ENCODE measurements at places on chromosomes 12 and 14. TPM values are rescaled to one million over a fixed set of nuclear protein-coding genes. Genes with fewer than 3 reads are reported as not detected.
A peak's percentile ranks its signal among the peaks of the same experiment; 100 is the strongest.

DNA sequence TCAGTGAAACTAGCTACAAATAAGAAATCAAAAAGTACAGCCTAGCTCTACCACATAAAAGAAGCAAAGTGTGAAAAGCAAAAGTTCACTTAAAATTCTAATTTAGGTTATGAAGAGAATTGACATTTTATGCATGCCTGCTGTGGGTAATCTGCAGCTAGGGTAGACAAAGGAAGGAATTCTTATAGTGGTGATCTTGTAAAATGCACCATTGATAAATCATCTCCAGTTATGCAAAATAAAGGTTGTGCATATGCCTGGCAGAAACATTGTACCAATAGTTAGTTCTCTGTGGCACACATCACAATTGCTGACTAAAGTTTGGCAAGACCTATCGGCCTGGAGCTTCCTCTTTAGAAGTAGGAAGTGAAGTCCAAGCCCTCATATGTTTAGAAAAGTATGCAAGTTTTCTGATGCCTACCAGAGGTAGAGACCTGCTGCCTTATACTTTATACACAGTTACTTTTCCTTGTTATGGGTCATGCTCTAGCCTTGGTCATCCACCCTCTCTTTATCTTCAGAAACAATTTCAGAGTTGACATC is 78.3 kb downstream of the TSHR start:
- no peak for DNase-seq

Gene CCDC196
- total RNA-seq: not detected

Gene SLC5A8
- total RNA-seq: 0.41 TPM

Gene PHLDA1
- total RNA-seq: 13.4 TPM

GRCh38 chr12:106304001-106304421 is 1.5 kb downstream of the TCP11L2 start:
- DNase-seq: peak; percentile 68

Gene ADAM20
- total RNA-seq: 5.0 TPM

GRCh38 chr12:2387103-2387834 is 334.5 kb downstream of the CACNA1C start:
- DNase-seq: no peak

- DNase-seq: no peak
Measured at GRCh38 chr12:105831372-105831771, 307.4 kb downstream of the NUAK1 start.

- DNase-seq: no peak
Measured at GRCh38 chr12:40733871-40734270, 41.6 kb downstream of the CNTN1 start.

DNA sequence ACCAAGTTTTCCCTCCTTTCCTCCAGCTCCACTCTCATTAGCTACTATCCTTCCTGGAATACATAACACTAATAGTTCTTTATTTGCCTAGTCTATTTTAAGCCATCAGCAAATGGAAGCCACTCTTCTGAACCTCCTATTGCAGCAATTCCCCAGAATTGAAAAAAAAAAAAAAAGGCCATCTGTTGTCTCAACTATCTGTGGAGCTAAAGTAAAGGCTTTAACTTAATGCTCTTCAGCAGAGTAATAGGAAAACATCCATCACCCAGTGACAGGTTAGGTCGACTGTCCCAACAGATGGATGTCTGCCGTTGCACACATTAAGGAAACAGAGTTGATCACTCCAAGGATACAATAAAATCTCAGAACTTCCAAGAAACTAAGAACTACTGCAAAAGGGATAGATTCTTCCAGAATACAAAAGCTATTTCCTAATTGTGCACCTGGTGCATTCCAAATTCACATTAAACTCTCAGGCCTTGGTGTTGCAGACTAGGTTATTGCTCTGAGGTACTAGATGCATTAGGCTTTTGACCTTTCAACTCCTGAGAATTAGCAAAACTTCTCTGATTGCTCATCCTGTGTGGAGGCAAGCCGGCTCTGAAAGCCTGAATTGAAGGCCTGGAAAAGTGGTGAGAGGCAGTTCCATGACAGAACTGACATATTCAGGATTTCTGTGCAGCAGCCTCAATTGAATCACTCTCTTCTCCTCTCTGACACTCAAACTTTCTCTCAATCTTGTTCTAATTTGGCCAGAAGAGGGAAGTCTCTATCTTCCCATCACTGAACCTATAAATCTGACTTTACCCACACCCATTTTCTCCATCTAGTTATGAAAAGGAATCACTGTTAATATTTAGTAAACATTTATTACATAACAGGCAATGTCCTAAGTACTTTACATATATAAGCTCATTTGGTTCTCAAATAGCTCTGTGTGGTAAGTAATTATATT is 238.4 kb upstream of the HMGA2 start:
- DNase-seq: peak; percentile 50

DNA sequence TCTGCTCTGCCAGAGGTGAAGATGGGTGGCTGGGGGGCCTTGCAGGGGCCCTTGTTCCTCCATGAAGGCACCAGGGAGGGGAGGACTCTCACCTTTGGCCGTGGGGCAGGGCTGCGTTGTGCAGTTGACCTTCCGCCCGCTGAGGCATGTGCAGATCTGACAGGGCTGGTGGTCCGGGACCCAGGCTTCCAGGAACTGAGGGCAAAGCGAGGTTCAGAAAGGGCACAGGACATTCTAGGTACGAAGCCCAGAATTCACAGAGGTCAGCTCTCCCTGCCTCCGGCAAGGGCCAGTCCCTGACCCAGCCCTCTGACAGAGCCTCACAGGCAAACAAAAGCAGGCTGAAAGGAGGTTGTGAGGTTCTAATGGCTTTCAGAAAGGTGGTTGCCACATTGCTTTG is 40.4 kb upstream of the ANO2 start:
- DNase-seq: no peak

DNA sequence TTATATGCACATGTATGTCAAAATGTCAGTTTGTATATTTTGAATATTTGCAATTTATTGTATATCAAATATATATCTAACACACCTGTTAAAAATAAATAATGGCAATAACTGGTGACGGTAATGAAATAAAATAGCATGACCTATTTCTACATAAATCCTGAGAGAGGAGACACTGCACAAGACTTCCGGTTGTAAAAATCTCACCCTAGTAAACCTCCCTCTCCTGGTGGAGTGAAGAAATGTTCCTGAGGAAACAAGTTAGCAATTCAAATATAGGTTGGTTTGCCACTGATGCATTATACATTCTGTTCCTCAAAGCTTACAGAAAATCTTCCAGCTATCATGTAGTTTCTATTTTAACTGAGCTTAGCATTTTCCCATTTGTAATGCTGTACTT is 166.1 kb upstream of the SYT10 start:
- no peak for DNase-seq

Gene SCAF11
- total RNA-seq: 124 TPM

DNA sequence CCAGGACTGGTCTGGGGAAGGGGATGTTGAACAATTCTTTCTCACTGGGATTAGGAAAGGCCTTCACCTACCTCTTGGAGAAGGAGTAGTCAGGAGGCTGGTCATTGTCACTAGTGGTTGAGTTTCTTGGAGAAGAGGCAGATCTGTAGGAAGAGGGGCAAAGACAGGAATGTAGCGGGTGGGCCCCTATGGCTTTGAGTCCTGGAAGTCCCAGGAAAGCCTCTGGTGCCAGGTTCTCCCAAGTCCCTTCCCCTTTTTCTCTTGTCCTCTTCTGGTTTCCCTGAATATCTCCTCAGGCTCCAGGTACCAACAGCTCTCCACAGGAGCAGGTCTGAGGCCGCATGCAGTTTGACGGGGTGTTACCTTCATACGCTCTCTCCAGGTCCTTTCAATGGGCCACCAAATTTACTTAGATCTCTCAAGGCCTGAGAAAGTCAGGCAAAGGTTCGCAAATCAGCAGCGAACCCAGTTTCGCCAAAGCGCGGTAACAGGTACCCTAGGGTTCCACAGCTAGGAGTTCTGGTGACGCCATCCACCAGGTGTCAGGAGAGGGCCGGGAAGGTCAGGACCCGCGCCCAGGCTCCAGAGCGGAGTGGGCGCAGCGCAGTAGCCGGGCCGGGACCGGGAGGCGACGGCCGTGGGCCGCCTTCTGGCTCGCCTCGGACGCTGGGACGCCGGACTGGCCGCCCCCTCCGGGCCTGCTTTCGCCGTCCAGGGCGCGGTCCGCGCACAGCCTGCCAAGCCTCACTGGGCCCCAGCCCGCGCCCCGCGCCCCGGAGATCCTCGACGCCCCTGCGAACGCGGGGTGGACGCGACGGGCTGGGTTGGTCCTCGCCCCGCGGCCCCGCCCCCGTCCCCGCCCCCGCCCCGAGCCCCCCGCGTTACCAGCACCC is 795 bp downstream of the SMAGP start:
- peak; percentile 41 for DNase-seq

Gene NRXN3
- 2.9 TPM for total RNA-seq

DNA sequence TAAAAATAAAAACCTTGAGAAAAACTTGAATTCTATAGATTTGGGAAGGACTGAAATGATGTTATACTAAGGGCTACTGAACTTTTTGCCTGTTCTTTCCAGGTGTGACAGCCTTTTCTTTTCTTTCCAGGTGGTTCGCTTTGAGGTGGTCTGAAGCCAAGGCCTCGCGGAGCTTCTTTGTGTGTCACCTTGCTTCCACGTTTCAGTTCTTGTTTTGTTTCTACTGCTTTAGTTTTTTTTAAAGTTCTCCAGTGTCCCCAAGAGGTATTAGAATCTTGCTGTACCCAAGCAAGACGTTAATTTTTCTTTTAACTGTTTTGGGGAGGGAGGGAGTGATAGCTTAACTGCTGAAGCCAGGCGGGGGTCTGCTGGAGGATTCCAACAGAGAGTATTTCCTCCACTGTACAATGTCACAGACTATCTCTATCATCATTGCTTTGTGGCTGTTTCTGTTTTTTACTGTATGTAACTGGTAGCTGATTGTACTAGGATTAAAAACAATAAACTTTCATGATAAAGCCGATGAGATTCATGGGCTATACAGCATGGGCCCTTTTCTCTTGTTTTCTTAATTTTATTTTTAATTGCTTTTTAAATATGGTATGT is 40.2 kb downstream of the PROX2 start:
- no peak for DNase-seq

- DNase-seq: no peak
Measured at GRCh38 chr12:133233993-133234564, 1.6 kb downstream of the ANHX start.

DNA sequence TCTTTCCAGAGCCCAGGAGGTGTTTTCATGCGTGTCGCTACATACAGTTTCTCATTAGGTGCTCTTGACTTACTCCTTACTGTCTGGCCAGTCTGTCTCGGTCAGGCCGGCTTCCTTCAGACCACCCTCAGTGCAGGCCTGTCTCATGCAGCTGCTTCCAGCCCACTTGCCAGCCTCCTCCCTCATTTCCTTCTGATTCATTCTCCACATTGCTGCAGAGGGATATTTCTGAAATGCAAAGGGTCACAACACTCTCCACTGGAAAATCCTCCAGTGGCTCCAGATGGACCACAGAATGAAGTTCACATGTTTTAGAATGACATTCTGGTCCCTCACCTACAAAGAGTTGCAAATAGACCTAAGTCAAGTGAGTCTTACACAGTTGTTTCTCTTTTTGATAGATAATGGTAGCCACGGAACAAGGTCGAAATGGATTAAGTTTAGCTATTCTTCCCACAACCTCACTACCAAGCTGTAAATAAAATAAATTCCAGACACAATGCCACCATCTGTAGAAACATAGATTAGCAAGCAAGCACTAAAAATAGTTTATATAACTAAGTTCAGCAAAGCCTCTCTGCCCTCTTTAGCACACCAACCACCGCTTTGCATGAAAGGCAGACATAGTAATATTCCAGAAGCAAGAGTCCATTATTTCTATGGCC is 146.9 kb downstream of the ESR2 start:
- DNase-seq: peak; percentile 64

GRCh38 chr12:34379142-34379541 is 356.8 kb downstream of the ALG10 start:
- DNase-seq: no peak

Gene NKX2-1
- total RNA-seq: not detected

Gene KIF26A
- total RNA-seq: 14.0 TPM

Gene VASH1
- total RNA-seq: 13.1 TPM

Gene GALNT16
- 17.3 TPM for total RNA-seq

DNA sequence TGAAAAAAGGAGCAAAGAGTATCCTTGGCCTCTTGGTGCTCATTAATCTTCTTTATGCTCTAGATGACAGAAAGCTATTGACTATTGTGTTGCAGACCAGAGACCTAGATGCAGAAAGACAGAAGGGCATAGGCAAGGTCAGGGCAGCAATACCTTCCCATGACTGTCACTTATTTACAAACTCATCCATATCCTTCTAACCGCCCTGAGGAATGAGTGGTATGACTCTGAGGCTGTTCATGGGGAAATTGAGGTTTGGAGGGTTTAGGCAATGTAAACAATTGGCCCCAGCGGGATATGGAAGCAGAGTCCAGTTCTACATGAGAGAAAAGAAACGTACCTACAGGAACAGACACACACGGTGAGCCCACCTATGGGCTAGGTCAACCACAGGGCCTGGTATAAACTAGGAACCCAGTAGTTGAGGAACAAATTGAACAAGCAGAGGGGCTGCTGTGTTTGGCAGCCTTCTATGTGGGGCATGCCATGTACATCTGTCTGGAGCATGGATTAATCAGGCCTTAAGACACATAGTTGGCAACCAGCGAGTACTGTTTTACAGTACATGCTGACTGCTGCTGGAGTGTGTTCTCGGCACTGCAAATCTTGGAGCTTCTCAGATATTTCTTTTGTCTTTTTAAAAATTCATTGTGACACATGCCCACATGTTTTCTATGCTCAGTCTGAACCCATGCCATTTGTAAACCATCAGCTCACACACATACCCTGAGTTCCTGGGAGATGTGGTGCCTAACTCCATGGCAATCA is 159.7 kb upstream of the NTF3 start:
- DNase-seq: peak; percentile 45

- no peak for DNase-seq
Measured at GRCh38 chr12:3681595-3682061, 71.3 kb downstream of the CRACR2A start.

DNA sequence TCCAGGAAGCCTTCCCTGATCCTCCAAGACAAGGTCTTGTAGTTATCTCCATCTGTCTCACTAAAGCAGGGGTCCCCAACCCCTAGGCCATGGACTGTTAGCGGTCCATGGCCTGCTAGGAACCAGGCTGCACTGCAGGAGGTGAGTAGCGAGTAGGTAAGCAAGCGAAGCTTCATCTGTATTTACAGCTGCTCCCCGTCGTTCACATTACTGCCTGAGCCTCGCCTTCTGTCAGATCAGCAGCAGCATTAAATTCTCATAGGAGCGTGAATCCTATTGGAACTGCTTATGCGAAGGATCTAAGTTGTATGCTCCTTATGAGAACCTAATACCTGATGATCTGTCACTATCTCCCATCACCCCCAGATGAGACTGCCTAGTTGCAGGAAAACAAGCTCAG is 12.4 kb upstream of the NFYB start:
- no peak for DNase-seq

DNA sequence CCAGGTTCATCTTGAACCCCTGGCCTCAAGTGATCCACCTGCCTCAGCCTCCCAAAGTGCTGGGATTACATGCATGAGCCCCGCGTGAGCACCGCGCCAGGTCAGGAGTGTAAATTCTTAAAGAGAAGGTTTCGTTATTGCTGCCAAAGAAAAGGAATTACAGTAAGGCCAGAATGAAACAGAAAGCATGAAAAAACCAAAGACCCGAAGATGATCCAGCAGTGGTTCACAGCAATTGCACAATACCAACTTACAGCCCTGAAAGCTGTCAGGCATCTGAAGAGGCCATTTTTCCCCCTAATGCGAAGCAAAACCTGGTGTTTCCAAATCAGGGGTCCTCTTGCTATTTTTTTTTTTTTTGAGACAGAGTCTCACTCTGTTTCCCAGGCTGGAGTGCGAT is 10.3 kb downstream of the RBM23 start:
- no peak for DNase-seq

Gene ZDHHC22
- total RNA-seq: 0.41 TPM

Gene FLVCR2
- 6.9 TPM for total RNA-seq

GRCh38 chr12:118044577-118044976 is 16.4 kb downstream of the WSB2 start:
- DNase-seq: no peak

Measured in tongue (tissue), 3 donors.